ENCODE measurements at places on chromosomes 12 and 14.

GRCh38 chr12:45329238-45329637 lies 113.3 kb downstream of the ANO6 start:
- DNase-seq: no peak

GRCh38 chr12:18906395-18906794 lies 168.5 kb downstream of the CAPZA3 start:
- DNase-seq: no peak

GRCh38 chr12:40684986-40685385 lies 7.3 kb upstream of the CNTN1 start:
- DNase-seq: no peak

DNA sequence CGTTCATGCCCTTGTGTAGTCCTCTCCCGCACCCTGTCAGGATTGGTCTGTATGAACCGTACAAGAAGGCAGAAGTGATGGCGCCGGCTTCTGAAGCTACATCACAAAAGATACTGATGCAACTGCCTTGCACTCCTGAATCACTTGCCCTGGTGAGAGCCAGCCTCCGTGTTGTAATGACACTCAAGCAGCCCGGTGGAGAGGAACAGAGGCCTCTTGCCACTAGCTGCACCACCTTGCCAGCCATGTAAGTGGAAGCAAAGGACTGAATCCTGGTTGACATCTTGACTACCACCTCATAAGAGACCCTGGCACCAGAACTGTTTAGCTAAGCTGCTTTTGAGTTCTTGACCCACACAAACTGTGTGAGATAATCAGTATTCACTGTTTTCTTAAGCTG lies 266.0 kb downstream of the ERC1 start:
- DNase-seq: no peak

- no peak for DNase-seq
Observed at GRCh38 chr12:58425481-58426392, 484.4 kb downstream of the ATP23 start.

DNA sequence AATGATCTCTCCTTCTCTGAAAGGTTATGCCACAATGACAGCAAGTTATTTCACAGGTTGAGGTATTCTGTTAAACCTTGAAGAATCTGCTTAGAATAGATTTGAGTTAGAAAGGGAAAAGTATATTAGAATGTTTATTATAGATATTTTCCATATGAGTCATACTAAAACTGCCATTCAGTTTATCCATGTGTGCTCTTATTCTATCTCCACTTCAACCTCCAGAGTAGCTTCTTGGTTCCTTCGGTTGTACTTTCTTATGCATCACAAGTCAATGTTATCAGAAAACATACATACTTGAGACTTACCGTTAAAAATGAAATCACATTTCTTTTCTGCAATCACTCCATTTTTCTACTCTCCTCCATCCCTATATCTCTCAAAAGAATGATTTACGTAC lies 197.7 kb downstream of the BCAT1 start:
- DNase-seq: no peak

DNA sequence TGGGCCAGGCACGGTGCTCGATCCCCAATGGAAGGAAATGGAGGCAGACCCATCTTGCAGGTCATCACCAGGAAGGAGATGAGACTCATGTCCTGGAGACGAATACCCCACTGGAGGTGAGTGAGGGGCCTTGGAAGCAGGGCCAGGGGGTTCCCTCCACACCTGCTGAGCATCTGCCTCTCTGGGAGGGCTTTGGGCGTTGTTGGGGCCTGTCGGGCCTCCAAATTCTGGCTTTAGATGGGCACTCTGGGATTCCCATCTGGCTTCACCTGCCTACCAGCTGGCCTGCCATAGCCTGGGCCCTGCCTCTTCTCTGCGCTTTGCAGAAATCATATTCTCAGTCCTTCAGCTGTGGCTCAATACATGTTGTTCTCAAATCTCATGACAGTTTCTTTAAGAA lies 13.9 kb downstream of the RTL1 start:
- DNase-seq: no peak

DNA sequence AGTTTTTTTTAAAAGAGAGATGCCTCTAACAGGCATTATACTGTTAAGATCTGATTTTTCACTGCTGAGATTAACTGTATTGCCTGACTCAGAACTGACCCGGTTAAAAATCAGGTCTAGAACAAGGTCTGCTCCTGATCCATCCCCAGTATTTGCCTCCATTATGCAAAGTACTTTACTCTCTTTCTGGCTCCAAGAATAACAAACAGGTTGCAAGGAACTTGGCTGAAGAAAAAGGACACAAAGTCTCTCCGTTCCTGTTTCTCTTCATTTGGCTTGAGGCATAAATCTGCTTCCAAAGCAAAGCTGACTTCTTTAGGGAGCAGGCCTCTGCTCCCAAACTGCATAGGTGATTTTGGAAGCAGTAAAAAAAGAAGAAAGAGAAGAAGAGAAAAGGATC lies 199.3 kb upstream of the PDZRN4 start:
- no peak for DNase-seq

DNA sequence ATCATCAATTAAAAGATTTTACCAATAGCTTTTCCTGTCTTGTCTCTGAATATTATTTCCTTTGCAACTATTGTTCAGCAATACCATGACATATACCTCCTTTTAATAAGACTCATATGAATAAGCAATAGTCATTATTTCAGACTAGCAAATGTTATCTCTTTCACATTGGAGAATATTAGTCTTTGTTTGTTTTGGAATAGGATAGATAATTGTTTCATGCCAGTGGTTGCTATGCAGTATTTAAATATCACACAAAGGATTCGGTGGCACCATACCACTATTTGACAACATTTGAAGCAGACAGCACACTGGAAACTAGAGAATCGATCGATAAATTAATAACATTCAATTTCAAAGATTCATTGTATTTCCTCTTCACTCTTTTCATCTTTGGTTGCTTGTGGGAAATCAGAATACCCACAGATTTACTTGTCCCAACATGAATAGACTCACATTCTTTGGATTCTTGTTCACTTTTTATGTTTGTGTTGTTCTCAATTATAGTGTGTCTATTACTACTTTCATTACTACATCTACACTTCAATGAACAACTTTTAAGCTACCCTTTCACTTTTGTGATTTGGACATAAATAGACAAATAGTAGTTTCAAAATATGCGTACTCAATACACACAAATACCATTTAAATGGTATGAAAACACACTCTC lies 42.7 kb upstream of the TBPL2 start:
- DNase-seq: no peak

DNA sequence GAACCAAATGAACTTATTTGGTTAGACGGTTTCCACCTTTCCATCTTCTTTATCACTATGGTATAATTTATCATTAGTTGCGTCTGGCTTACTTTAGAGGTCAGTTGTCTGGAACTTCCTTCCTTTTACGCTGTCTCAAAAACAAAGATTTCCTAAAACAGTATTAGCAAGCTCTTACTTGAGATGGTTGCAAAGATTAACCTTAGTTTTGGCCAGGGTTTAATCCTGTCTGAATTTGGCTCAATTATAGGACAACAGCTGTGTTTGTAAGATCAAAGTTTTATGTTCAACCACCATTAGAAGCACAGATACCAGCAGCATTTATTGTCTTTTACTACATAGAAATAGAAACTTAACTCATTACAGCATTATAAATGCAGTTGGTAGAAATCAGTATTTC lies 7.9 kb upstream of the WASHC3 start:
- no peak for DNase-seq

DNA sequence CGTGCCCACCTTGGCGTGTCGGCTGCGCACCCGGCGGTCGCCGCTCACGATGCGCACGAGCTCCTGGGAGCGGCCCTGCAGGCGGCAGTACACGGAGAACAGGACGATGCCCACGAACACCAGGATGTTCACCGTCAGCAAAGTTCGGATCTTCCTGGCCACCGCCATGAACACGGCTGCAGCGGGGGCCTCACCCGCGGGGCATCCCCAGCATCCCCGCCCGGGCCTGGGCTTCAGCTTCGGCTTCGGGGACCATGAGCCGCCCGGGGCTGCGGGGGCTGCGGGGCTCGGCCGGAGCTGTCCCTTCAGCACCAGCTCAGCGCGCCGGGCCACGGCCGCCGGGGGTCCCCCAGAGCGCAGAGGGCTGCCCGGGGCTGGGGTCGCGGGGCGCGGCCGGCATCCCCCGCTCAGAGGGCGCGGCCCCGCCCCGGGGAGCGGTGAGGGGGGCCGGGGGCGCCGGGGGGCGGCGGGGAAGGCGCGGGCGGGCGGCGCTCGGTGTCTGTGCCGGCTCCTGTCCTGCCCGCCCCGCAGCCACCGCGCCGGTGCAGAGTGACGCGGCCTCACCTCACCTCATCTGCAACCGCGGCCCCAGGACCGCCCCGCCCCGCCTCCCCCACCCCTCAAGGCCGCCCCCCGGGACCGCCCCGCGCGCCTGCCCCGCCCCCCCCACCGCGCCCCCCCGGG lies at the start of gene GALNT9:
Gene GALNT9 (minus strand): TSS at position 554 of the 684 bp plus-strand sequence. CDS start 386 bp downstream, at position 168.
- no peak for DNase-seq

DNA sequence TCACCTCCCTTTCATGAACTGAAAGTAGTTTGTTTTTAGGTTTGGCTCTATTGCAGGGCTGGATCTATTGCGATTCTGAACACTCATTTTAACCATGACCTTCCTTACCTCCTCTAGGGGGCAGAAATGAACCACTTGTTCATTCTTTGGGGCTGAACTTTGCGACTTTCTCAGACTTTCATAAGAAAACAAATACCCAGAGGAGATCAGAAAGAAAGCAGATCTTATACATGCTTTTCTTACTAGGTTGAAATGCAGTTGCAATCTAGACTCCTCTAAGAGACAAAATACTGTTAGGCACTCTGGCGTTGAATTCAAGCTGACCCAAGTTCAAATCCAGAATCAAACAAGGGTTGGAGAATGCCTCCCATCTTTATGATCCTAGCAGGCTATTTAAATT lies 32.6 kb upstream of the PLEKHG3 start:
- peak; percentile 90 for DNase-seq

- DNase-seq: no peak
Observed at GRCh38 chr14:97798176-97798575, 1001.0 kb downstream of the VRK1 start.

GRCh38 chr12:87768501-87769287 lies 260.5 kb downstream of the C12orf50 start:
- no peak for DNase-seq

DNA sequence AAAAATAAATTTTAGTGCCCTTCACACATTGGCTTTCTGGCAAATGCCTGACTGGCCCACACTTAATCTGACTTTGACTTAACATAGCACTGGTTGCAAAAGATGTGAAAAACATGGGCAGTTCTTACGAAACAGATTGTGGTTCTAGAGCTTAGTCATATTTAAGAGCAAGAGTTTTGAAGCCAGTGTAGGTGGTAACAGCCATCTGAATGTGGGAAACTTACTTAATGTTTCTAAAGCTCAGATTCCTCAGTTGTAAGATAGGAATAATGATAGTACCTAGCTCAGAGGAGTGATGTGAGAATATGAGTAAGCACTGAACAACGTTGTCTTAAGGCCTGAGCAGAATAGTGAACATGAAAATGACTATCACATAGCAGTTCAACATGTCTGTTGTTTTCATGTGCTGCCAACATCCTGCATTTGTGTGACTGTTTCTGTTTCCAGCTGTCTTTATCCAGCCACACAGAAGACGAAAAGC lies 262.7 kb downstream of the SYT1 start:
- peak; percentile 39 for DNase-seq

GRCh38 chr12:122886851-122887818 lies 8.8 kb downstream of the VPS37B start:
- DNase-seq: no peak

- no peak for DNase-seq
Observed at GRCh38 chr12:132044661-132045412, 95.1 kb downstream of the EP400 start.

- no peak for DNase-seq
Observed at GRCh38 chr12:122668268-122668667, 34.9 kb downstream of the HCAR2 start.

DNA sequence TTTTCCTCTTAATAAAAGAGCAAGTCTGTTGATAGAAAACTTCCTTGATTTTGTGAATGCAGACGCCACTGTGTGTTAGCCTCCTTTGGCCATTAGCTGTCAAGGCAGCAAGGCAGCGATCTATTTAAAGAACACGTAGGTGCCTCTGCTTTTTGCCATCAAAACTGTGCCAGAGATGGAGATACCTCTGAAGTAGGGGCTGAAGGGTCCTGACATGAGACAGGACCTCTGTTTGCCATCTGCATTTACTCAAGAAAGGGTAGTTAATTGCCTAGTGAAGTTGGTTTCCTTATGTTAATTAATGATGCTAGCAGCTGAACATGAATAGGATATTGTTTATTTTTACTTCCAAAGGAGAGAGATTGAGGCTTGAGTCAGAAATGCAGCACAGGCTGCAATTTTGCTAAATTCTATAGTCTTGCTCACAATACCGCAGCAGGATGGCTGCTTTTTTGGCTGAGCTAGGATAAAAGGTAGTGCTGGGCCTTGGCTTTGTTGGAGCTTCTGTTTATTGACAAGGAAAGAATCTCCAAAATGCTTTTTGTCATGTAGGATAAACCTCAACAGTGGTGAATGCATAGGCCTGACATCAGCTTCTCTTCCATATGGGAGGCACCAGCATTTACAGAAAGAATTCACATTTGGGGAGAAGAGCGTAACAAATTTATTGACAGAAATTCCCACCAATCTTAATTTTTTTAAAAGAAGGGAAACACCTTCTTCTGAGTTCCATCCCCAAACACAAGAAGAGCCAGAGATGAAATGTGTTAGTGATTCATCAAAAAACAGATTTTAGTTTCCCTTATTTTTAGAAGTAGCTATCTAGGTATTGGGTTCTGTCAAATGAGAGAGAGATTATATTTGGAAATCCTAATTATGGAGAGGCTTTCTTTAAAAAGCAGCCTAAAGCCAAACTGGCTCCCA lies 13.9 kb upstream of the RPH3A start:
- no peak for DNase-seq

DNA sequence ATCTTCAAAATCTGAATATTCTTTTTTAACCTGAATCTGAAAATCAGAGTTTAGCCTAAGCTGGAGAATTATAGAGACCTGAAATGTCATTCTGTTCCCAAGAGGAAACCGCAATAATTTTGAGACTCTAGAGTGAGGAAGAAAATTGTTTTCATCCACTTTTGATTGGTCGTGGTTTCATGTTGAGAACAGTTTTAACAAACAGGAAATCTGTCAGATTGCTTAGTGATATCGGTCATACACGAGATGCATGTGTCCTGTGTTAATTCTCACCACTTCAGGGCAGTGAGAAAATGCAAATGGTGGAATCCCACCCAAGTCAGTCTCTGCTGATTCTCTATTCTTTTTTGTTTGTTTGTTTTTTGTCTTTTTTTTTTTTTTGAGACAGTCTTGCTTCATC lies 1498.5 kb upstream of the TMEM132C start:
- DNase-seq: no peak

- no peak for DNase-seq
Observed at GRCh38 chr12:25935355-25936144, 22.9 kb upstream of the RASSF8 start.

DNA sequence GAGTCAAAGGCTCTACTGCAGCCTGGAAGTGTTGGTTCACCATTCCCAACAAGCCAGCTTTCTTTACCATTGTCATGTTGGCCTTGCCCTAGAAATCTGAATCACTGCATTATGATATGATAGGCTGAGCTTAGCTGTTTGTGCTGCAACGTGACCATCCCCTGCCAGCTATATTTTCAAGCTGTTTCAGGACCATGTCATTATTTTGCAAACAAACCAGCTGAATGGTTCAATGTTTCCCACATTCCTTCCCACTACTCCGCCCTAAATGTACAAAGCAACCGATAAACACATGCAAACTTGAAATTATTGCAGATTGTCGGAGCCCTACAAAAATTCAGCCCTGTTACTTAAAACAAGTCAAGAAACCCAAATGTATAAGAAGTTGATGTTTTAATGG lies 136.1 kb downstream of the KICS2 start:
- DNase-seq: no peak

- no peak for DNase-seq
Observed at GRCh38 chr12:69514111-69514510, 43.9 kb downstream of the FRS2 start.

- DNase-seq: no peak
Observed at GRCh38 chr12:2076196-2076570, 23.4 kb downstream of the CACNA1C start.

All from Kasumi-1 (cell line).